ENCODE measurements at places on chromosomes 2 and 18.

DNA sequence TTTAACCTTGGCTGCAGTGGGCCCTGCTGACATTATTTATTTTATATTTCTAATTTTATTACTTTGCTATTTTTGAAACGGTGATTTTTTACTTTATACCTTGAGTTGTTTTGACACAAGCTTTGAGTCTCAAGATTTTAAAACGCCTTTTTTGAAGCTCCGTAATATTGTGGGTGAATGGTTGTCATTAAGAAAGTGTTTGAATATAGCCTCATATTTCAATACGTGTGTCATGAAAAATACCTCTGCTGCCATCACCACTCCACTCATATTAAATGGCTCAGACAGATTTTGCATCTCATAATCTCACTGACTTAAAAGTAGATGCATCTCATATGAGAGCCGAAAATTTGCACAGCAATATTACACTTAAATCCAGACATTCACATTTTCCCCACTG lies 106.6 kb downstream of the CTNNA2 start:
- no peak for ATAC-seq

DNA sequence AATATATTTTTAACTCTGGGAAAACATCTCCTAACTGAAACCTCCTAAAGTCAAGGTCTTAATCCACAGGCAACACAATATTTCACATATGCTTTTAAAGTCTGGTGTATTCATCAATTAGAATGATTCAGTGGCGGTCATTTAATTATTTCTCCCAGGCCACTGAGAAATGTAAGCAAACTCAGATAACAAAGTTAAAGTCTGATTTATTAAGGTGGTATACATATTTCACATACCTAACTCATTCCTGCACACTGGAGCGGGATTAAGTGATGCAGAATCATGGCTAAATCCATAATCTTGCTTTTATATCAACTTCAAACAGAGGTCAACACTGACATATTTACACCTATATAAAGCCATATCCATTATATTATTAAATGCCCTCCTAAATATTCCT lies 43.7 kb downstream of the FRZB start:
- ATAC-seq = no peak

DNA sequence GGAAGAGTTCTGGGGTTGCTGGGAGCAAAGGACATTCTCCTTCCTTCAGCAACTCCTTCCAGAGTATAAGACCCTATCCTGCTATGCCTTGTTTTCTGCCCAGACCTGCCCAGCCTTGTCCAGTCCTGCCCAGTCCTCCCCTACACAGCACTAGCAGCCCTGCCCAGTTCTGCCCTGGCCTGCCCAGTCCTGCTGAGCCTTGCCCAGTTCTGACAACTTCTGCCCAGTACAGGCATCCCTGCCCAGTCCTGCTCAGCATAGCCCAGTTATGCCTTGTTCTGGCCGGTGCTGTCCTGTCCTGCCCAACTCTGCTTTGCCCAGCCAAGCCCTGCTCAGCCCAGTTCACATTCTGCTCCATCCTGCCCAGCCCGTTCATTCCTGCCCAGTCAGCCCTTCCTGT lies 44.9 kb upstream of the ALK start:
- ATAC-seq = no peak

DNA sequence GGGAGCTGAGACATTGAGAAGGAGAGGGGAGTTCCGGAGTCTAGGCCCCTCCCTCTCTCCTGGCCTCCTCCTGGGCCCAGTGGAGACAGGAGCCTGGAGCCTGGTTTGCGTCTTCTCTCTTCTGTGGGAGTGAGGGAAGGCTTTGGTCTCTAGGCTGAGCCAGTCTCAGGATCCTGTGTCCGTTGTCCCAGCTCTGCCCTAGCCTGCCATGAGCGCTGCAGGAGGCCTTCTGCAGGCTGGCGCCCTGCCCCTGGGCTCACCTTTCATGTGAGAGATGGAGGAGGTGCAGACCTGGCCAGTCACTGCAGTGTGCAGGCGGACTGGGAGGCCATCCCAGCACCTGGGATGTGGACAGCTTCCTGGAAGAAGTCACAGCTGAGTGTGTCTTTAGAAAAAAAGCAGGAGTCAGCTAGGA lies 8.7 kb downstream of the IMPA2 start:
- ATAC-seq = no peak

- ATAC-seq = peak; percentile 38
Measured at GRCh38 chr2:143463719-143464118, 334.5 kb downstream of the ARHGAP15 start.

GRCh38 chr2:113757138-113757657 lies 756 bp upstream of the SLC35F5 start:
- no peak for ATAC-seq

DNA sequence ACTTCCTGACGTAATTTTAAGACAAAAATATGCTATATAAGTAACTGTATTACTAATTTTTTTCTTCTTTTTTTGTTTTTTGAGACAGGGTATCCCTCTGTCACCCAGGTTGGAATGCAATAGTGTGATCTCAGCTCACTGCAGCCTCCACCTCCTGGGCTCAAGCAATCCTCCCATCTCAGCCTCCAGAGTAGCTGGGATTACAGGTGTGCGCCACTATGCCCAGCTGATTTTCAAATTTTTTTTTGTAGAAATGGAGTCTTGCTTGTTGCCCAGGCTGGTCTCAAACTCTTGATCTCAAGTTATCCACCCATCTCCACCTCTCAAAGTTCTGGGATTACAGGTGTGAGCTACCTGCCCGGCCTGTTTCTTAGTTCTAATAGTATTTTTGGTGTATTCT lies 29.7 kb downstream of the TCF23 start:
- no peak for ATAC-seq

DNA sequence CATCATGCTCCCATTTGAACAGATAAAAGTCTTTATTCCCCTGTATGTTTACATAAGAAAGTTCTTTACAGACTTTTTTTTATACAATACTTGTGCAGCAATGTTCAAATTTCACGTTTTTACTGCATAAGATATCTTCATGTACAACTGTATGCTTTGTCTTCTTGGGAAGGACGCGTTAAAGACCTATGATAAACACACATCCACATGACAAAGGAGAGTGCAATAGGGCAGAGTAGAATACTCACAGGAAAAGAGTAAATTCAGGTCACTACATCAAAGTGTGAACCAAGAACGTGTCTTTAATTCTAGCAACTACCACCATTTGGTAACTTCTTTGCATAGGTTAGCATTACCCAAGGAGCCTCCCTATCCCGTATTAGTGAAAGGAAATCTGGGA lies 33.7 kb upstream of the NFU1 start:
- no peak for ATAC-seq

DNA sequence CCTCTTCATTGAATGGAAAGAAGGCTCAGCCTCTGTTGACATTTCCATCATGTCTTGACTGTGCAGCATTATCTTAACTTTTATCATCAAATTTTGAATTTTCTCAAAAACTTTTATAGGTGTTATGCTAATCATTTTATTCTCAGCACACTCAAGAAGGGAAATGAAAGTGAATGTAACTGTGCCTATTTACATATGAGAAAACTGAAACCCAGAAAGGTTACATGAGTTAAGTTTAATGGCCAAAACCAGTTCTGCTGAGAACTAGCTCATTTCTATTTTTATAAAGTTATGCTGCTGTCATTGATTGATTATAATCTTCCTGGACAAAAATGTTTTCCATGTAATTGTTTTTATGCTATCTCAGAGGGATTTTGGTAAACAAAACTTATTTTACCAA lies 618.8 kb upstream of the NRXN1 start:
- ATAC-seq = no peak

DNA sequence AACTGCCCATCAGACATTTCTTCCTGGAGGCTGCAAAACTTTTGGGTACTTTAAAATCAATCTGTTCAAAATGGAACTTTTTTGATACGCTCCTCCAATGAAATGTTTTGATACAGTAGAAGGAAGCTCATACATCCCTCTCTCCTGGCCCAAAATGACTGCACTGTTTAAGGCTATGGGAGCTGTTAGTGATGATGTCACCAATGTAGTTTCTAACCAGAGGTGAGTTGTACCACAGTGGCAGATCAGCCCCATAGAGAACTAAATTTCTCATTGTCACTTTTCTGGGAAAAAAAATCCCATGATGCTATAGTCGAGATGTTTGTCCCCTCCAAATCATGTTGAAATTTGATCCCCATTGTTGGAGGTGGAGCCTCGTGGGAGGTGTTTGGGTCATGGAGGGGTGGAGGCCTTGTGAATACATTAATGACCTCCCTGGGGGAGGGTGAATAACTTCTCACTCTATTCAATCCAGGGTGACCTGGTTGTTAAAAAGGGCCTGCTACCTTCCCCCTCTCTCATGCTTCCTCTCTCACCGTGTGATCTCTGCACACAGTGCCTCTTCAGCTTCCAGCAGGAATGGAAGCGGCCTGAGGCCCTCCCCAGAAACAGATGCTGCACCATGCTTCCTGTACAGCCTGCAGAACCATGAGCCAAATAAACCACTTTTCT lies 117.4 kb upstream of the NPAS2 start:
- ATAC-seq = no peak

DNA sequence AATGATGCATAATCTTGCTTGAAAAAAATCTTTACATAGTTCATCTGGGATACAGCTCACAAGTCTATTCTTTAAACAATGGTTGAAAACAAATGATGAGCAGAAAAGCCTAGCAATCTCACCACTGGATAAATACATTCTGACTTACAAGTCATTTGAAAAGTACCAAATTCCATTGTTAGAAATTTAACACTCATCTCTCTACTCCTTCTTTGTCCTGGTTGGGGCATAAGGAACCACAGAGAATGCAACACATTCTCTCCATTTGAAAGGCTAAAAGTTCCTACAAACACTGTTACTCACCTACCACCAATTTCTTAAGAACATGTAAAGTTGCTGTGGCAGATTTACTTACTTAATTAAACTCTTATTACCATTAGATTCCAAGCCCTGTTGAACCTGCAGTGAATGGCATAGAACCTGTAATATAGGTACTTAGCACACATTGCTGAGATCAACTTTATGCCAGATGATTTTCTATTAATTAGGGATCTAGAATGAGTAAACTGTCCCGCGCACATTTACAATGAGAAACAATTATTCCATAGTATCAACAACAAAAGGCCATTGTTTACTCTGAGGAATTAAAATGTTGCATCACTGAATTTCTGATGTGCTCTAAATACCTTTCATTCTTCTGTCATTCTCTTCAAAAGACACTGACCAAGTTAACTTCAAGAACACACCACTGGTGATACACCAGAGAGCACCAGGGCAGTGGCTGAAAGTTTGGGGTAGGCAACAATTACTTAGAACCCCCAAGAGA lies 69.6 kb downstream of the CABYR start:
- no peak for ATAC-seq

DNA sequence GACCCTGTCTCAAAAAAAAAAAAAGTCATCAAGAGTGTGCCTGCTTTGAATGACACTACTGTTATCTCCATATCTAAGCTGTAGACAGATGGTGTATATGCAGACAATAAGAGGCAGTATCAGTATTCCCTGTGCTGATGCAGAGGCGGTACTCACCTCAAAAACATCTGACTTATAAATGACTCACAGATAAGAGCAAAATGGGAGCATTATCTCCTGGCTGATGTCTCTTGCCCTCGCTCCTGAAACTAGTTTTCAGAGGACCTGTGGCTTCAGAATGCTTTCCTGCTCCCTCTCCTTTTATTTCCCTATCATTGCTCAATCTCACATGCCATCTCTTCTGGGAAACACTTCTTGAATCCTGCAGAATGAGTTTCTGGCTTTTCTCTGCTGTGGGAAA lies 289.6 kb downstream of the PTPRM start:
- ATAC-seq = no peak

- ATAC-seq = no peak
Measured at GRCh38 chr2:225233234-225233633, 166.3 kb upstream of the NYAP2 start.

GRCh38 chr2:240519396-240520129 lies 38.2 kb downstream of the ANKMY1 start:
- ATAC-seq = no peak

GRCh38 chr18:76472829-76473228 lies 22.2 kb downstream of the ZNF516 start:
- no peak for ATAC-seq

DNA sequence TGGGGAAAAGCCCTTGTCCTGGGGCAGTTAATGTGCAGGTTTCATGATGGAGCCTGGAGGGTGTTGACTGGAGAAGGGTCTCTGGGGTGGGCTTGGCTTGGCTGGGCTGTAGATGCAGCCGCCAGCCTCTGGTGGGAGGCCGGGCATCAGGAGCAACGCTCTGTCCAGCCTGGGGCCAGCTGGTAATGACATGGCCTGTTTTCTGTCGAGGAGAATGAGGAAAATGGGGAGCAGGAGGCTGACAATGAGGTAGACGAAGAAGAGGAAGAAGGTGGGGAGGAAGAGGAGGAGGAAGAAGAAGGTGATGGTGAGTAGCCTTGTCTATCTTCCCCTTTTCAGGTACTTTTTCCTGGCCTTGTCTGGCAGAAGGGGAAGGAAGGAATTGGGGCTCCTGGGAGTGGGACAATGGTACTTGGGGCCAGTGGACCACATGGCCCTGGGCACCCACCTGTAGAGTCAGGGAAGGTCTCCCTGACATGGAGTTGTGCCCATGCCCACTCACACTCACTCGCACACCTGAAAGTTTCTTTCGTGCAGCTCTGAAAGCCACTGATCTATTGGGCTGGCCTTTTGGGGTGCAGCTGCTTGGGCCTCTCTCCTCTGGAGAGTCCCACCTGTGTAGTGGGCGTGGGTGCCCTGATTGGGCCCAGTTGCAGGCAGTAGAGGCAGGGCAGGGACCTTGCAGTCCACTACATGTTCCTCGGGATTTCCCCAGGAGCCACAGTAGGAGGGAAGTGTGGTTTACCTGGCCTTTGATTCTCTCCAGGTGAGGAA lies 3.5 kb downstream of the PTMA start:
- no peak for ATAC-seq

GRCh38 chr2:205089958-205090357 lies 544.7 kb downstream of the PARD3B start:
- ATAC-seq = no peak

- no peak for ATAC-seq
Measured at GRCh38 chr18:78979056-78979729, 425 bp upstream of the SALL3 start.

DNA sequence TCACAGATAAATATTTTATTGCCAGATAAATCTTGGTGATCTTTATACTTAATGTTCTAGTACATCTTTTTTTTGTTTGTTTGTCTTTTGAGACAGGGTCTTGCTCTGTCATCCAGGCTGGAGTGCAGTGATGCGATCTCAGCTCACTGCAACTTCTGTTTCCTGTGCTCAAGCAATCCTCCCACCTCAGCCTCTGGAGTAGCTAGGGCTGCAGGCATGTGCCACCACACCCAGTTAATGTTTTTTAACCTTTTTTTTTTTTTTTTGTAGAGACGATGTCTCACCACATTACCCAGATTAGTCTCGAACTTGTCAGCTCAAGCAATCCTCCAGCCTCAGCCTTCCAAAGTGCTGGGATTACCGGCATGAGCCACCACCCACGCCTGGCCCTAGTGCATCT lies 9.1 kb upstream of the C1GALT1C1L start:
- no peak for ATAC-seq

- peak; percentile 28 for ATAC-seq
Measured at GRCh38 chr2:58035352-58035751, 11.3 kb upstream of the VRK2 start.

- no peak for ATAC-seq
Measured at GRCh38 chr18:55422456-55423180, 165.4 kb downstream of the TCF4 start.

DNA sequence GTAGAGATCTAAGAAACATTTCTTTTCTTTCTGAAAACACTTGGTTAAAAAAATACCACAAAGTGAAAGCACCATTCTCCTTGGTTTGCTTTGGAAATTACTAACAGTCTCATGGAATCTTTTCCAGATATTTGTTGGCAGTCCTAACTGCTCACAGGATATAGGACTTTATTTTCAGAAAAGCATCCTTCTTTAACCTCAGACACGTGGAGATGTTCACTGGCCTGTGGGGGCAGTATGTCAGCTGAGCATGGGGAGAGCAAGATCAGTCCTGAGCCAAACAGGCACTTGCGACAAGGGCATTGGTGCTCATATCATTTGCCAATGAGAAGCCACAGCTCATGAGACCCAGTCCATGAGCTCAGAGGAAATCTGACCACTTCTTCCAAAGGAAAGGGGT lies 371.9 kb downstream of the NBAS start:
- ATAC-seq = no peak

Measured in activated CD4-positive, CD25-positive, alpha-beta regulatory T cell treated with anti-CD3 and anti-CD28 coated beads, Interleukin-2, amount 50 U/mL, for 24 hours (primary cell).